Forelimb muscle (tissue), 1 donor: ENCODE measurements at places on chromosomes 11 and 22. TPM values are rescaled to one million over a fixed set of nuclear protein-coding genes. Genes with fewer than 3 reads are reported as not detected.

The RAB3IL1 gene
- polyA plus RNA-seq = 25.9 TPM

The SMIM35 gene
- 0.32 TPM for polyA plus RNA-seq

The C22orf23 gene
- 10.2 TPM for polyA plus RNA-seq

The TMEM191B gene
- not detected for polyA plus RNA-seq

DNA sequence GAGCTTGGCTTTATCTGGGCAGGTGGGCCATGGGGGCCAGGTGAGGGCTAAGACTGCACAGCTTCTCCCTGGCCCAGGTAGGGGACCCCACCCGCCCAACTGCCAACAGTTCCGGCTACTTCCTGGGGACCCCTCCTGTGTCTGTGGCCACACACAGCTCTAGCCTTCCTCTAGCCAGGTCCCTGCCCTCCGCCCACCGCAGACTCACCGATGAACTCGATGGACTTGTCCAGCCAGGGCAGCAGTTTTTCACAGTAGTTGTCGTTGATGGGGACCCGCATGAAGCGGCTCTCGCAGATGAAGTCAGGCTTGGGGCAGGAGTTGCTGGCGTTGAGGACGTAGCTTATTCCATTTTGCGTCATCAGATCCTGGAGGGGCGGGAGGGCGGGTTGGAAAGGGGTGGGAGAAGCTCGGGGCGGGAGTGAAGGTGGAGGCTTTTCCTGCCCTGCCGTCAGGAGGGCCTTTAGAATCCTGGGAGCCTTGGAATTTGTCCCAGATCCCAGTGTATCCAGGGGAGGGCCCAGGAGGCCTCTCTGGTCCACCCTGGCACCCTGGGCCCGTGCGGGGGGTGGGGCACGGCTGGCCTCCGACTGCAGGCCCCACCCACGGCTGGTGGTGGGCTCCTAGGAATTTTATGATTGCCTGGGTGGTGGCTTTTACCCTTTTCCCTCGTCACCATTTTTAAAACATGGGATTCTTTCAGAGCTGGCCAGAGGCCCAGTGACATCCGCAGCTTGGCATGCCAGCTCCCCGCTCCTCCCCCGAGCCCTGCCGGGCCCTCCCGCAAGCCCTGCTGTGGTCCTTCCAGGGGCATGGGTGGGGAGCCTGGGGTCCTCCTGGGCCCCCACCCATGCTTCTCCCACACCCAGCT lies 13.9 kb downstream of the DUSP8 start:
- no peak for DNase-seq

DNA sequence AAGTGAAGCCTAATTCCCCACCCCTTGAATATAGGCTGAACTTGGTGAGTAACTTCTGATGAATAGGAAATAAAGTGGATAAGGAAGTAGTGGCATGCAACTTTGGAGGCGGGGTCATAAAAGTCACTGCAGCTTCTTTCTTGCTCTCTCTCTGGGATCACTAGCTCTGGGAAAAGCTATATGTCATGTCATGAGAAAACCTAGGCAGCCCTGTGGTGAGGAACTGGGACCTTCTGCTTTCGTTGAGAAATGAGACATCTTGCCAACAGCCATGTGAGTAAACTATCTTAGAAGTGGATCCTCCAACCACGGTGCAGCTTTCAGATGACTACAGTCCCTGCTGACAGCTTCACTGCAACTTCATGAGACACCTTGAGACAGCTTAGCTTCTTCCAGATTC lies 15.7 kb downstream of the ZNF214 start:
- DNase-seq = no peak

- DNase-seq = no peak
Observed at GRCh38 chr11:70353900-70354568, 44.3 kb upstream of the CTTN start.

DNA sequence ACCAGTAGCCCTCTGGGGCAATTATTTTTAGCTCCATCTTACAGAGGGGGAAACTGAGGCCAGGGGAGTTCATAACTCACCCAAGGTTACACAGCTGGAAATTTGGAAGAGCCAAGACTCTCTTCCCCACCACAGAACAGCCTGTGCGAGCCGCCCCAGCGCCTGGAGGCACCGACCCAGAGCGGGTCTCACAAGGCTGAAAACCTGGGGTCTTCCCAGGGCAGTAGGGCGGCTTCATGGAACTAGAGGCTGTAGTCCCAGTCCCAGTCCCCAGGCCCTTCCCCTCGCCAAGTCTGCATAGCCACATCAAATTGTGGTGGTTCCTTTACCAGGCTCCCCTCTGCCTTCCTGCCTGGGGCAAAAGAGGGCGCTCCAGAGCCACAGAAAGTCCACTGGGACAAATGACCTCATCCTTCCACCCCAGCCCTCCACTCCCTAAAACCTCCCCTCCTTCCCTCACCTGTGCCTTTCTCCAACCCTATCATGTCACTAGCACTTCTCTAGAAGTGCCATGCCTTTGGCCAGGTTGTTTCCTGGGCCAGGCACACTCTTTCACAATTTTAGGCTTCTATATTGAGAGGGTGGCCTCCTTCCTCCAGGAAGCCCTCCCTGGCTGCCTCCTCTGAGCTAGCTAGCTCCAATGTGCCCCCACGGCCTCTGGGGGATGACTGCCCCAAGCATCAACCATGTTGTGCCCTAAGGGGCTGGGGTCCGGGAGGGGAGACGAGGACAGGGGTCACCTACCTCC lies 15.2 kb upstream of the CDC42EP1 start:
- no peak for DNase-seq

DNA sequence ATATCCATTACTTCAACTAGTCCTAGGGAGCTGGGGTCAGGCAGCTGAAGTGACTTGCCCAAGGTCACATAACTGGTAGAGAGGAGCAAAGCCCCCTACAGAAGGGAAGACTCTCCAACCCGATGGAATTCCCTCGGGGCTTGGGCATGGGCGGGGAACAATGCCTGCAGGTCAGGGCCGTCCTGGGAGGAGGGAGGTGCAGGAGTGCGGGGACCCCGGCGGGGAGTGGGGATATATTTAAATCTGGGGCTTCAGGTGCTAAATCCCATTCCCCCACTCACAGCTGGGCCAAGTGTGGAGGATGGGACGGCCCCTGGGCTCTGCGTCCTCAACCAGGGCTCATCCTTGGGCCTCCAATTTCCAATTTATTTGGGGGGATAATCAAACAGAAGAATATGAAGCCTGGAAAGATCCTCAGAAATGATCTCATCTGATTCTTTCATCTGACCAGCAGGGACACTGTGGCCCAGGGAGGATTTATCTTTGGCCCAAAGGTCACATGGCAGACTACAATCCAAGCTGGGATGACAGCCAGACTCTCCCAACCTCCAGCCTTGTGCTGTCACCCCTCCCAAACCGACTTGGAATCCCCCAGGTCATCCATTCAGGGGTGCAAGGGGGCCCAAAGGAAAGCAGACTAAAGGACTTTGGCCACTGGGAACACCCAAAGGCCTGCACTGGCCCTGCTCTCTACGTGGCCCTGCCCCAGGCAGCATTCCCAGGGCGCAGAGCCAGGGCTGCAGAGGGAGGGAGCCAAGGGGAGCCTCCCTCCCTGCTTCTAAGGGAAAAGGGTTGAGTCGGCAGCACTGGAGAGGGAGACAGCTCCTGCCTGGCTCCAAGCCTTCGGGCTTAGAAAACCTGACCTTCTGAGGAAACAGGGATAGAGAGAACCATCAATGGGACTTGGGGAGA lies 8.7 kb upstream of the C1QTNF6 start:
- DNase-seq = no peak

DNA sequence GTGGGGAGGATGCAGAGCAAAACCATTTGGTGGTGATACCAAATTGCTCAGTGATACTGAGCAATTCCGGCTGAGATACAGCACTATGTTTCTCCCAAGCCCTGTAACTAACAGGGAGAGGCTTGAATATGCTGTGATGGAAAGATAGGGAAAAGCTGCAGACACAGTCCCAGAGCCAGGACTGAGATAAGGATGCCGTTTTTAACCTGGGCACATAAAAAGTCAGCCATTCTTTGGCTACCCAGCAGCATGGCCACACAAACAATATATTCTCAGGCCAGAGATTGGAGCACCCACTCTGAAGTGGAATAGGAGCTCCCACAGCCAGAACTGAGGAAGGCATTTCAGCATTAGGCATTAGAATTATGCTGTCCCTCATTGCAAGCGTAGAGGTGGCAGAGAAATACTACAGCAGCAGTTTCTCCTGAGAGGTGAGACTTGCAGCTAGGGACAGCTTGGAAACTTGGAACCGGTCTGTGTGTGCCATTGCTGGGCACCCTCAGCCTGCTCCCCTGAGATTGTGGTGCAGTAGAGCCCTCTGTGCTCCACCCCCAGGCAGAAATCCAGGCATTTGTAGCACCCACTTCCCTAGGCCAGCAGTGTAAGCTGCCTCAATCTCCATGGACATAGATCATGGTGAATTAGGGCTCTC lies 346.5 kb downstream of the TMEM135 start:
- no peak for DNase-seq

DNA sequence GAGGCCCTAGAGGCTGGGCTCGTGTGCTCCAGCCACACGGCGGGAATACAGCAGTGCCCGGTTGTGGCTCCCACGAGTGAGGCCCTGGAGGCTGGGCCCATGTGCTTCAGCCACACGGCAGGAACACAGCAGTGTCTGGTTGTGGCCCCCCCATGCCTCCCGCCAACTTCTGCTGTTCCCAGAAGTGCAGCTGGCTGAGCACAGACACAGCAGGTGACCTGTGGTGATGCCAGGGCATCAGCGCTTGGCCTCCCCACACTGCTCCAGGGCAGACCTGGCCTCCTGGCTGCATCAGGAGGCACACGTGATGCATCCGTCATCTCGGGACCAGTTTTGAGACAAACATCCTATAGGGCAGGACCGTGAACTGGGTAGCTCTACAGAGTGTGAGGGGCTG lies 110.3 kb downstream of the KCNQ1OT1 start:
- no peak for DNase-seq

GRCh38 chr11:73949246-73949645 lies 1.6 kb upstream of the DNAJB13 start:
- no peak for DNase-seq

GRCh38 chr22:36935694-36936093 lies 22.3 kb downstream of the CSF2RB start:
- no peak for DNase-seq

- no peak for DNase-seq
Observed at GRCh38 chr22:27873472-27873871, 45.6 kb downstream of the PITPNB start.

GRCh38 chr11:32751381-32751780 lies 43.1 kb downstream of the CCDC73 start:
- no peak for DNase-seq
